ENCODE measurements at places on chromosomes 6 and 20.

- DNase-seq, result no peak
These were observed 323.6 kb downstream of the CD83 start for GRCh38 chr6:14440940-14441781.

DNA sequence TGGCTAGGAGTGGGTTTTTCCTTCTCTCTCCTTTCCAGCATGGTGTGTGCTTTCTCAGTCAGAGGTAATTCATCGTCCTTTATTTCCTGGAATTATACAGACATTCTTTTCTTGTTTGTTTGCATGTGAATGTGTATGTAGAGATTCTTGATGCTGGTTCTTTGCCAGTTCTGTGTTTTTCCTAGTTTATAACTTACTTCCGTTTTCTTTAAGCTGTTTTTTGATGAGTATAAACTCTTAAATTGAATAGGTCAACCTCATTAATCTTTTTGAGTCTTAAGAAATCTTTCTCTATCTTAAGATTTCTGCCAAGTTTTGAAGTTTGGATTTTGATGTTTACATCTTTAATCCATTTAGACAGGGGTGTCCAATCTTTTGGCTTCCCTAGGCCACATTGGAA lies 38.7 kb downstream of the IGF2R start:
- no peak for DNase-seq

- DNase-seq, result no peak
These were observed 152.8 kb downstream of the NFATC2 start for GRCh38 chr20:51389543-51390264.

DNA sequence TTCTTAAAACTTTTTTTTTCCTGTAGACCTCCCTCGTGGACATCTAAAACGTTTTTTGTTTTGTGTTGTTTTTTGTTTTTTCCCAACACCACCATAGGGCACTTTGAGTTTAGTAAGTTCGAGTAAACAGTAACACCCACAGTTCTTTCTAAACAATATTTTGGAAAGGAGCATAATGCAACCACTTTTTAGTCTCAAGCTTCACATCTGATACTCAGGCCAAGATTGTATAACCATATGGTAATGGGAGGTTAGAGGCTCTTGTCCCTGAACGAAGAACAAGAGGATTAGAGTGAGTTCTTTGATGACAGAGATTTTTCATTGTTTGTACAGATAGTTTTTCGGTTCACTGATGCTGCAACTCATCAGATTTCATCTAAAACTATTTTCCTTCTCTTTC lies 144.6 kb downstream of the MTHFD1L start:
- DNase-seq, result no peak

DNA sequence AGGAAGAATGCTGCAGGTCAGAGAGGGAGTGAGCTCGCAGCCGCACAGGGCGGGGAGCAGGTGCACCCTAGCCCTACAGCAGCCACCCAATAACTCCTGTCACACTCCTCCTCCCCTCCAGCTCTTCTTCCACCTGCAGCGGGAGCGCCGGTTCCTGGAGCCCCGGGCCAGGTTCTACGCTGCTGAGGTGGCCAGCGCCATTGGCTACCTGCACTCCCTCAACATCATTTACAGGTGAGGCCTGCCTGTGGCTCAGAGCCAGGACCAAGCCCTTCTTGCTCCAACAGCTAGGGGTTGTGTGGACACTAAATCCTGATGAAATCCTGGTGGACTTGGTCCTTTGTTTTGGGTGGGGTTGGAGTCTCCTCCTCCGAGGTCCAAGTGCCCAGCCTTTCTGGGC lies 11.7 kb downstream of the SGK2 start:
- DNase-seq, result no peak

- no peak for DNase-seq
These were observed 17.6 kb downstream of the BHLHE23 start for GRCh38 chr20:62989201-62989601.

DNA sequence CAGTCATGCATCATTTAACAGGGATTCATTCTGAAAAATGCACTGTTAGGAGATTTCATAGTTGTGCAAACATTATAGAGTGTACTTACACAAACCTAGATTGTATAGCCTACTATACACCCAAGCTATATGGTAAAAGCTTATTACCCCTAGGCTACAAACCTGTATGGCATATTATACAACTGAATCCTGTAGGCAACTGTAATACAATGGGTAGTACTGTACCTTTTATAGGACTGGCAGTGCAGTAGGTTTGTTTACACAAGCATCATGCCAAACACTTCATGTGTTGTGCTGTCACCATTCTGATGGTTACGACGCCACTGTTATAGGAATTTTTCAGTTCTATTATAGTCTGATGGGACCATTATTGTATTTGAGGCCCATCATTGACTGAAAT lies 39.3 kb upstream of the KHDC1 start:
- no peak for DNase-seq

DNA sequence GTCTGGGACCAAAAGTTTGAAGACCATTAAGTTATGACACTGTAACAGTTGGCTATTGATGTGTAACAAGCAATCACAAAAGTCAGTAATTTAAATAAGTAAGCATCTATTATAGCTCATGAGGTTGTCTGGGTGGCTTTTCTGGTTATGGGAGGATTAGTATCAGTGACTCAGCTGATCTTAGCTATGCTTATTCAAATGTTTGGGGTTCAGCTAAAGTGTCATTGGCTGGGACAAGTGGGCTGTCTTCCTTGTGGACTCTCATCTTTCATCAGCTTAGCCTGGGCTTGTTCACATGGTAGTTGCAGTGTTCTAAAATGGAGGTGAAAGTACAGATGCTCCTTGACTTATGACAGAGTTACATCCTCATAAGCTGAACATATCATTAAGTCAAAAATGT lies 74.6 kb upstream of the LAMP5 start:
- DNase-seq, result no peak
